ENCODE measurements at places on chromosomes 4 and X. TPM values are rescaled to one million over a fixed set of nuclear protein-coding genes. Genes with fewer than 3 reads are reported as not detected.

UBE2K gene
- 14.2 TPM for total RNA-seq

SSX3 gene
- not detected for total RNA-seq

RASL11B gene
- 1.4 TPM for total RNA-seq

INTS6L gene
- 5.5 TPM for total RNA-seq

SMIM10 gene
- total RNA-seq: under 0.01 TPM

NAA11 gene
- total RNA-seq: not detected

UGT2B11 gene
- not detected for total RNA-seq

RAB33A gene
- 0.64 TPM for total RNA-seq

IRS4 gene
- not detected for total RNA-seq

USP17L5 gene
- not detected for total RNA-seq

LARP1B gene
- total RNA-seq: 33.7 TPM

FGG gene
- total RNA-seq: not detected

ARMCX2 gene
- 58.3 TPM for total RNA-seq

SPINK2 gene
- total RNA-seq: not detected

ITGB1BP2 gene
- total RNA-seq: 1.1 TPM

GPRASP1 gene
- 0.48 TPM for total RNA-seq

MAGED4 gene
- 0.48 TPM for total RNA-seq

TMEM31 gene
- not detected for total RNA-seq

SLC25A5 gene
- total RNA-seq: 282 TPM

MAP7D2 gene
- 0.24 TPM for total RNA-seq
